Diencephalon (tissue), 1 donor: ENCODE measurements at places on chromosomes 7 and 10. TPM values are rescaled to one million over a fixed set of nuclear protein-coding genes. Genes with fewer than 3 reads are reported as not detected.

The UPF2 gene
- total RNA-seq, result 22.6 TPM

The CFAP69 gene
- 9.2 TPM for total RNA-seq

The LOXL4 gene
- 0.46 TPM for total RNA-seq

The IFIT1B gene
- total RNA-seq, result 0.92 TPM

The ITIH5 gene
- 18.9 TPM for total RNA-seq

The PPP1R17 gene
- total RNA-seq, result 2.8 TPM
